Activated CD4-positive, alpha-beta T cell treated with anti-CD3 and anti-CD28 coated beads for 24 hours (primary cell): ENCODE measurements at places on chromosomes 7 and 10.
A peak's percentile ranks its signal among the peaks of the same experiment; 100 is the strongest.

GRCh38 chr7:135976312-135977006 is 700 bp downstream of the MTPN start:
- peak; percentile 5 for DNase-seq

- DNase-seq: no peak
Observed at GRCh38 chr10:42754155-42755027, 28.2 kb upstream of the BMS1 start.

DNA sequence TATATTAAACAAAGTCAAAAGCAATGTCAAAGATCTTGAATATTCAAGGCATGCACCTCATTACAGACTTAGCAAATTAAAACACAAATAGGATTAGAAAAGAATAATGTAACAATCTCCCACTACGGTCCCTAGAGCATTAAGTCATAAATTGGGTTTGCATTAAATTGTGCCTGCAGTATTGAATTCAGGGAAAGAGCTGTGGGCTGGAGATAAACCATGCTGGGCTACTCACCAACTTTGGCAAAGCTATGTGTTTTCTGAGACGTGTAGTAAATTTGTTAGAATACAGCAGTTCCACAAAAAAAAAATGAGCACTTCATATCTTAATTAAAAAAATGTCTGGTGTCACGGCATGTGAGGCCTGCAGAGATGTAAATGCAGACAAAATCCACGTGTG is 241.6 kb downstream of the SNX10 start:
- no peak for DNase-seq

DNA sequence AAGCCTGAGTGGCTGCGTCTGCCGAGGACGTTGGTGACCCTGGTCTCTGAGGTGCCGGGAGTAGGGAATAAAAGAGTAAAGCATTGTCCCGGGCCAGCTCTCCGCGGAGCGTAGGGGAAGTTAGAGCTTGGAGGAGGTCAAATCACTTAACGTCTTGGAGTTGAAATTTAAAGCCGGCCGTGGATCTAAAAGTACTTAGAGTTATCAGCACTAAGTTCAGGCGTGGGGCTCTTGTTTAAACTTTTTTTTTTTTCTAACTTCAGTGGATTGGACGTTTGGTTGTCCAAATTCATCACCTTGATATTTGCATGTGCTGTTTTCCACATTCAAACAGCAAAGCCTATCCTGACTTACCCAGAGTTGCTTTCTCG is 700 bp downstream of the NIPSNAP2 start:
- no peak for DNase-seq

- DNase-seq: no peak
Observed at GRCh38 chr7:15719311-15719710, 32.8 kb upstream of the MEOX2 start.

- DNase-seq: no peak
Observed at GRCh38 chr10:27638071-27638750, 107.4 kb downstream of the MKX start.

DNA sequence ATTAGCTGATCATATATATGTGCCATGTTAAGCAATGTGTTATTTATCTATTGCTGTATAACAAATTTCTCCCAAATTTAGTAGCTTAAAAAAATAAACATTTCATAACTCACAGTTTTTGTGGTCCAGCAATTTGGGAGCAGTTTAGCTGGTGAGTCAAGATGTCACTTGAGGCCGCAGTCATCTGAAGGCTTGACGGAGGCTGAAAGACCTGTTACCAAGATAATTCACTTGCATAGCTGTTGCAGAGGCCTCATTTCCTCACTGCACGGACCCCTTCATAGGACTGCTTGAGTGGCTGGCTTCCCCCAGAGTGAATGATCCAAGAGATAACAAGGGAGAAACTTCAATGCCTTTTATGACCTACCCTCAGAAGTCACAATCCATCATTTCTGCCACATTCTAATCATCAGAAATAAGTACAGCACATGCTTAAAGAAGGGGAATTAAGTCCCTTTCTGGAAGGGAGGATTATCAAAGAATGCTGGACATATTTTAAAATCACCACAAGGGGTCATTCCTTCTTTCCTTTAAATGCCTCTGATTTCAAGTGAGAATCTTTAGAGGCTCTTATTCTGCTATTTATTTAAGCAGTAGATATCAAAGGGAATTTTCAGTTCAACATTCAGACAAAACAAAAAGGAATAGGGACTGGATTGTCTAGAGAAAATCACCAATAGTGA is 10.5 kb upstream of the SRPK2 start:
- DNase-seq: no peak

GRCh38 chr10:131833446-131834080 is 67.2 kb upstream of the PPP2R2D start:
- DNase-seq: no peak

GRCh38 chr10:78416031-78417011 is 382.7 kb downstream of the RPS24 start:
- no peak for DNase-seq

GRCh38 chr10:78912361-78913218 is 156.2 kb upstream of the ZMIZ1 start:
- DNase-seq: no peak

DNA sequence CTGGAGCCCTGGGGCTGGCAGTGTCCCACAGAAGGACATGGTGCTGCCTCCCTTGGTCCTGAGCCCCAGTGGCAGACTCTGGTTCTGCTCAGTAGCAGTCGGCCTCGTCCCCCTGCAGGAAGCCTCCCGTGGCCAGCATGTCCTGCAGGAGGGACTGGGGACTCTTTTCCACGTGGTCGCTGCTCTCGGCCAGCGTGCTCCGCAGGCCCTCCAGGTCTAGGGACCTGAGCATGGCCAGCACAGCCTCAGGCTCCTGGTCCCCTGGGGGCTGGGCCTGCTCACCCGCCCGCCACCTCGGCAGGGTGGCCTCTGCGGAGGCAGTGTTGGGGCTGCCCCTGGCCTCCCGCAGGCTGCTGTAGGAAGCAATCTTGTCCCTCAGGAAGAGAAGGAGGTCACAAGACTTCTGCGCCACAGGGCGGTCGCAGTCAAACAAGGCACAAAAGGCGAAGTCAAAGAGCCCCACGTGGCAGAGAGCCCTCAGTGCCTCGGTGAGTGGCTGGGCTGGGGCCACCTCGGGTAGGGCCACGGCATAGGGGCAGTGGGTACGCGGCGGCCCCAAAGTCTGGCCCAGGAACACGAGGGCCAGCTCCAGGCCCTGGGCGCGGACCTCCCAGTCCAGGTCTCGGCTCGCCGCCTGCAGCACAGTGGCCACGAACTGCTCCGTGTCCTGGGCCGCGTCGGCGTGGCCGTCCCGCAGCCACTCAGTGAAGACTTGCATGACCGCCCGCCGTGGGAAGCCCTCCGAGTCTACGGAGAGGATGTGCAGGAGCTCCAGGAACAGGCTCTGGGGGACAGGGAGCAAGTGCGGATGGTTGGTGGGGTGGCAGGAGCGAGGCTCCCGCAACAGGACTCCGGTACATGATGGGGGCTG is 17.1 kb downstream of the BRAT1 start:
- no peak for DNase-seq

DNA sequence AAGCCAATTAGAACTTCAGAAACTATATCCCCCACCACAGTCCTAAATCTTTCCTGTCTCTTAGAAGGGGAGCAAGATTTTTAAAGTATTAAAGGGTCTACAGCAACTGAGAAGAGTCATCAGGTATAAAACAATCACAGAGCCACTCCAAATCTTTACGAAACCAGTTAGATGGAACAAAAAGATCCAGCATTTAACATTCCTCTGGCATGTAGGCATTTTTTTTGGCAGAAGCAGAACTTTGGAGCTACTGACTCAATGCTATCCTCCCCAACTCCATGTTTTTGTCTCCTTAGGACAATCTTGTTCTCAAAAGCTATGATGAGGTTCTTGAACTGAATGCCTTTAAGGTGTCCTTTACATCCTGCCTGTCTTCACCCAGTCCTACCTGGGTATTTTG is 333.3 kb downstream of the PRPF18 start:
- DNase-seq: no peak

GRCh38 chr7:50953303-50953702 is 170.6 kb upstream of the GRB10 start:
- no peak for DNase-seq

GRCh38 chr7:113784316-113784715 is 134.5 kb downstream of the PPP1R3A start:
- no peak for DNase-seq

GRCh38 chr7:112255388-112255720 is 48.9 kb downstream of the ZNF277 start:
- DNase-seq: no peak

DNA sequence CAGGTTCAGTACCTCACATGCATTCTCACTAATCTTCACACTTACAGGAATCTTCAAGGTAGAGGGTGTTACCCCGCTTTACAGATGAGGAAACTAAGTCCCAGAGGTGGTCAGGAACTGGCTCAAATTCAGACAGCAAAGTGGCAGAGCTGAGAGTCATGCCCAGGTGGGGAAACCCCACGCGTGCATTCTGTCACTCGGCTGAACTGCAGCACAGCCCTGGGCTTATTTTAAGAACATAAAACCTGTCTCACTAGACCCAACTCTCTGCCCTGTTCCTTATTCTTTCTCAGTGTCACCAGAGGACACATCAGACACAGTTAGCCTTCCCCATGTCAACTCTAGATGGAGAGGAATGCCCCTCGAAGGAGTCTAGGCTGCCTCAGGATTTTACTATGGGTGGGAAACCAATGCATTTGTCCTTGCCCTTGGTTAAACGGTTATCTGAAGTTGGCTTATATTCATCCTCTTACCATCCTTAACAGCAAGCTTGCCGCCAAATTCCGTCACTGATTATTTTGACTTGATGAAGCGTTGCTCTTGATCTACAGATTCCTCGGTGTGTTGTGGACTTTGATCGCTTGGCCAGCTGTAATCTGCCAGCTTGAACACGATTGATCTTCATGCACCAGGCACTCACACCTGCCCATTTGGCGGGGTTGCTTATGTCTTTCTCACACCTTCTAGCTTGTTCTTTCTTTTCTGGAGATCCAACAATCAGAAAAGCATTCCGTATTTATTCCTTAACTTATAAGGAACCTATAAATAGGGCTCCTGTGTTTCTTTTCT is 627.9 kb downstream of the SDK1 start:
- DNase-seq: no peak

DNA sequence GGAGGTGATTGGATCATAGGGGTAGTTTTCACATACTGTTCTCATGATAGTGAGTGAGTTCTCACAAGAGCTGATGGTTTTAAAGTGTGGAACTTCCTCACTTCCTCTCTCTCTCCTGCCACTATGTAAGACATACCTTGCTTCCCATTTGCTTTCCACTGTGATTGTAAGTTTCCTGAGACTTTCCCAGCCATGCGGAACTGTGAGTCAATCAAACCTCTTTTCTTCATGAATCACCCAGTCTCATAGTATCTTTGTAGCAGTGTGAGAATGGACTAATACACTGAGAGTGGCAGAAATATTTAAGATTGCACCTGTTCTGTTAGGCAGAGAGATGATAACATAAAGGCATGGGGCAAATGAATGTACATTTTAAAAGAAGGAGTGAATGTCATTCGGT is 507.8 kb downstream of the SORCS3 start:
- no peak for DNase-seq

- no peak for DNase-seq
Observed at GRCh38 chr10:22621726-22622125, 92.7 kb downstream of the PIP4K2A start.

DNA sequence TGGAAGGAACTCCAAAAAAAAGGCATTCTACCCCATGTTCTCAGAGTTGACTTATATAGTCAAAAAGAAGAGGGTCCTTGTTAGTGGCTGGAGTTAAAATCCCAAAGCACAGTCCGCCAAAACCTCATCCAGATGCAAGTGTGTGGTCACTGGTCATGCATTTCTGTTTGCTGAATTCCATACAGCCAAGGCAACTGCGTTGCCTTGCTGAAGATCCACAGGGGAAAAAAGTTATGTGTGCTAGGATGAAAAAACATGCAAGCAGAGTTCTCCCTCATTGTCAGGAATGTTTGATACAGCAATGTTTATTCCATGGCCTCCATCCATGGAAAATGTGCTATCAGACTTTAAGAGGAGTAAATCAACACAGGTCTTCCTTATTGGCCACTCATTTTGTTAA is 213.1 kb downstream of the CREB5 start:
- DNase-seq: no peak

- no peak for DNase-seq
Observed at GRCh38 chr10:3046981-3047547, 20.3 kb upstream of the PFKP start.

DNA sequence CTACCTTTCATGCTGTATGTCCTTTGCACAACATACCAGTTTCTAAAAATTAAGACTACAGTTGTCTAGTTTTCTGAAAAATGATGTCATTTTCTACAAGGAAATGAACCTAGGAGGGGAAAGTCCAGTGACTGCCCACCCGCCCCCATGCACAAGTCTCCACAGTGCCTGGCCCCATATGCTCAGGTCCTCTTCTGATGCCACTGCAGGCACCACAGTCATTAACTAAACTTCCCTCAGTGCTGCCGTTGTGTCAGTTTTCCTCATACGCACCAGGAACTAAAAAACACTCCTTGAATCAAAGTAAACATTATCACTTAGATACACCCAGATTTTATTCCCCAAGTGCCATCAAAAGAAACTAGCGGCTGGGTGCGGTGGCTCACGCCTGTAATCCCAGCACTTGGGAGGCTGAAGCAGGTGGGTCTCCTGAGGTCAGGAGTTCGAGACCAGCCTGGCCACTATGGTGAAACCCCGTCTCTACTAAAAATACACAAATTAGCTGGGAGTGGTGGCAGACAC is 6.9 kb upstream of the TNS3 start:
- no peak for DNase-seq

GRCh38 chr10:92122941-92123450 is 167.9 kb downstream of the CPEB3 start:
- no peak for DNase-seq

- no peak for DNase-seq
Observed at GRCh38 chr10:51425431-51425830, 274.0 kb downstream of the CSTF2T start.

DNA sequence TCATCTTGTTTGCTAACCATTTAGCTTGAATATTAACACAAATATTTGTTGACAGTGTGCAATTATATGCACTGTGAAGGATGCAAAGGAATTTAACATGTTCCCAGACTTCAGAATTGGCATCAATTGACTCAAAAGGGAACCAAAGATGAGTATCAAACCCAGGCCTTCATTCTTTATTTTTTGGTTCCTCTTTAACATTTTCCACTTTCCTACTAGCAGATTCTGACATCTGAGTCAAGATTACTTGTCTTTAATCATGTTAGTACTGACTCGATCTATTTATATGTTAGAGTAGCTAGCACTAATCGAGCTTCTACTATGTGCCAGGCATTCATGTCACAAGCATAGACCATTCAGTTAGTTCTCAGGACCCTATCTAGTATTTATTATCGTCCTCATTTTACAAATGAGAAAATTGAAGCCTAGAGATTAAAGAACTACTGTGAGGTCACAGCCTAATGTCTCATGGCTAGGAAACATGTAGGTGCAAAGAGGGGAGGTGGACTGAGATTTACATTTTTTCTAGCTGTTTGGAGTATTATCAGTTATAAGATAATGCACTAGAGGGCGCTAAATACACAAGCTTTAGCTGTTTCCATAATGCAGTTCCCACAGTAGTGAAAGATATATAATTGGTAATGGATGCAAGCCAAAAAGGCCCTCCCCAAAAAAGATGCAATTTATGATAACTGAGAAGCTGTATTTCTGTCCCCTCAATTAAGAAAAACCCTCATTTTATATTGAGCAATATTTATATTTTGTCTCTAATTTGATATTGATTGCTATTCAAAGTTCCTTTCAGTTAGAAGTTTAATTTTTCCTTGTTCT is 32.9 kb upstream of the KMT2E start:
- no peak for DNase-seq

GRCh38 chr10:8331387-8331786 is 276.9 kb downstream of the GATA3 start:
- no peak for DNase-seq
